ENCODE measurements at places on chromosomes 1 and 21. TPM values are rescaled to one million over a fixed set of nuclear protein-coding genes. Genes with fewer than 3 reads are reported as not detected.

CLDN8 gene
- total RNA-seq = 1.6 TPM

MAP7D1 gene
- total RNA-seq = 31.7 TPM

CRP gene
- not detected for total RNA-seq

SLC35F3 gene
- 0.32 TPM for total RNA-seq

IL24 gene
- not detected for total RNA-seq

HPDL gene
- 0.74 TPM for total RNA-seq

PACC1 gene
- total RNA-seq = 5.3 TPM

LY9 gene
- 0.11 TPM for total RNA-seq

SLC2A5 gene
- 1.3 TPM for total RNA-seq

ACP6 gene
- 10.2 TPM for total RNA-seq

IRF6 gene
- total RNA-seq = 25.0 TPM

VANGL1 gene
- total RNA-seq = 15.3 TPM

DNA sequence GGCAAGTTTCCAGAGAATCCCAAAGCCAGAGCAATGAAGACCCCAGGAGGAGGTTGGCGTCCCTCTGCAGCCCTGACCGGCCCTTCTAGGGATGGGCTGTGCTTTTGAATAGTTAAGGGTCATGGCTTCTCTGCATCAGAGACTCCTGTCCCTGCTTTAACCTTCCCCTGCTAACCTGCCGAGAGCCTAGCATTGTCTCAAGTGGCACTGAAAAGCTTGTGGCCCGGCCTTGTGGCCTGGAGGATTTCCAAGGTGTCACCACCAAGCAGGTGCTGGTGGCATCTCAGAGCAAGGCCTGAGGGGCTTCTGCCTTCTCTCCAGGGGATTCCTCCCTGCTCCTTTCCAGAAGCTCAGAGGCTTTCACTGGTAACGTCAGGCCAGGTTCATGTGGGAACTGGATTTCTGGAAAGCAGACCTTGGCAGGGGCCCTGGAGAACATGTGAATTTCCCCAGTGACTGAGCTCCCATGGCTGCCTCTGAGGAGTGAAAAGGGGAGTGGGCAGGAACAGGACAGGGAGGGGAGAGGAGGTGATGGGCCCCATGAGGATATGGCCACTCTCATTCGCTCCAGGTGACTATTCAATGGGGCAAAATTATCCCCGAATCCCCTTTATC lies 409.9 kb downstream of the PTPRU start:
- no peak for DNase-seq

- DNase-seq = no peak
Observed at GRCh38 chr1:192904438-192904895, 95.6 kb downstream of the RGS2 start.

- DNase-seq = no peak
Observed at GRCh38 chr1:227450489-227450888, 112.9 kb upstream of the ZNF678 start.

DNA sequence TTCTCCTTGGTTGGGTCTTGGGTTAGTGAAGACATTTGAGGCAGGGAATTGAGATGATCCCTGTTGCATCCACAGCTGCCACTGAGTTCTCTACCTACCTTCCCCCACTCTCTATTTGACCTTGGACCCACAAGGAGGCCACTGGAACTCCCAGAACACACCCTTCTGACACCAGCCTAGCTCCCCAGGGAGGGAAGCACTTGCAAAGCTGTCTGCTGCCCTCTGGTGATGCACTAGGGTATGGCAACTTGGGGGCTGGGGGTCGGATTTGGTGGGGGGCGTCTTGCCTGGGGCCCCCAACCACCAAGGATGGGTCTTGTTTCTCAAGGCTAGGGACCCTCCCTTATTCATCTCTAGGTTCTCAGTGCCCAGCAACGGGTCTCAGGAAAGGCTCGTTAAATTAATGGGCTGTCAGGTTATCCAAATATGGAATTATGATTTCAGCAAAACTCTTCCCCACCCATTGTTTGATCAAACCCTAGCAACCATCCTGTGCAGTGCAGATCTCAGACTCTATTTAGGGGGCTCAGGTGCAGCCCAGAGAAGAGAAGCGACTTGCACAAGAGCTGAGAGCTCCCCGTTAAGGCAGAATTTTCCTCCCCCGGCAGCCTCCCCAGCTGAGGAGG lies 177.8 kb upstream of the KLHDC7A start:
- no peak for DNase-seq

GRCh38 chr1:49333906-49334305 lies 557.2 kb upstream of the BEND5 start:
- no peak for DNase-seq

- DNase-seq = no peak
Observed at GRCh38 chr1:38962113-38962512, 20.5 kb upstream of the RHBDL2 start.

GRCh38 chr1:116768416-116769103 lies 14.3 kb downstream of the CD2 start:
- no peak for DNase-seq

DNA sequence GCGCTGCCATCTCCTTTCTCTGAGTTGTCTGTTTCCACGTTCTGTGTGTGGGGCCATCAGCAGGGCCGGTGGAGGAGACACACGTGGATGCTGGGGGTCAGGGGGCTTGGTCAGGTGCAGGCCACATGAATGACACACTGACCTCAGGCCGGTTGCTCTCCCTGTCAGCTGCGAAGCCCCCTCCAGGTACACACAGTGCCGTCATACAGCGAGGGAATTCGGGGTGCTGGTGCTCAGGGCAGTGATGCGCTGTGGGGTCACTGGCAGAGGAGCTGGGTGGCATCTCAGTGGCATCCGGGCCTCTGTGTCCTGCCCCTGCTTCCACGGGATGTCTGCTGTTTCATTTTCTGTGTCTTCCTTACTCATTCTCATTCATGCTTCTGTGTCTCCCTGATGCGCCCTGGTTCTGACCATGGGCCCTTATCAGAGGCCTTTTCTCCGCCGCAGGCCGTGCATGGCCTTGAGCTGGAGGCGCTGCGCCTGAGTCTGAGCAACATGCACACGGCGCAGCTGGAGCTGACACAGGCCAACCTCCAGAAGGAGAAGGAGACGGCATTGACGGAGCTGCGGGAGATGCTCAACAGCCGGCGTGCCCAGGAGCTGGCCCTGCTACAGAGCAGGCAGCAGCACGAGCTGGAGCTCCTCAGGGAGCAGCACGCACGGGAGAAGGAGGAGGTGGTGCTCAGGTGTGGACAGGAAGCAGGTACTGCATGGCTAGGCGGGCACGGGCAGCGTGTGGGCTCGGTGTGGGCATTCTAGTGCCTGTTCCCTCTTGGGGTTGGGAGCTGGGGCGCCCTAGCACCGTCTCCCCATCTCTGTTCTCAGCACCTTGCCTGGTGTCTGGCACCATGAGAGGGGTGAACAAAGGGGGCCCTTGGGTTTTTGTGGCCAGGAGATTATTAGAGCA lies 22.6 kb downstream of the PCNT start:
- no peak for DNase-seq

DNA sequence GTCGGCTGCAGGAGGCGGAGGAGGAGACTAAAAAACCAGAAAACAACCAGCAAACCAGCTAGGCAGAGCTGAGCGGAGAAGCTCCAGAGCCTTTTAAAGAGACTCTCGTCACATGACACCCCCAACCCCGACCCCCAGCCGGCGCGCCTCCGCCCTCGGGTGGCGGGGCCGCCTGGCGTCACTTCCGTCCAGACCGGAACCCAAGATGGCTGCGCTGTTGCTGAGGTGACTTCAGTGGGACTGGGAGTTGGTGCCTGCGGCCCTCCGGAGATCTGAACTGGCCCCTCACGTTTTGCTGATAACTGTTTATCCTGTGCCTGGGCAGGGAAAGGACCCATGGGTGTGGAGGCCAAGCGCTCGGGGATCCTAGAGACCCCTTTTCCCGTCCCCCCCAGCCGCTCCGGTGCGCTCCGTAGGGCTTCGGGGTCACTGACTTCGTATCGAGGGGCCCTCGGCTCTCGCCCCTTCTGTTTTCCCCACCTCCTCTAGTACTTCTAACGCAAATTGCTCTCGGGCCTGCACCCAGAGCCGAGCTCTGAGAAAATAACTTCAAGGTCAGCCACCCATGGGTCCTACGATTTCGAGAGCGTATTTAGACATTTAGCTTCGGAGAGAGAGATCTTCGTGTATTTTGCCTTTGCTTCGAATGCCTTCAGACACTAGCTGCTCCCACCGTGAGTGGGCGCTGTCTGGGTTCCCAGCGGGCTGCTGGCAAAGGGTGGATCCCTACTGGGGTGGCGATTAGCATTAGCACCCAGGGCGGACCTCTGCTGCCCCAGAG lies at the start of gene SDHC:
Gene SDHC (plus strand): TSS at position 181 of the 781 bp plus-strand sequence. CDS start 25 bp downstream, at position 206.
- peak; percentile 71 for DNase-seq

GRCh38 chr21:36965720-36966065 lies 776 bp downstream of the HLCS start:
- DNase-seq = no peak

- peak; percentile 35 for DNase-seq
Observed at GRCh38 chr1:160251687-160252526, 10.4 kb downstream of the DCAF8 start.

DNA sequence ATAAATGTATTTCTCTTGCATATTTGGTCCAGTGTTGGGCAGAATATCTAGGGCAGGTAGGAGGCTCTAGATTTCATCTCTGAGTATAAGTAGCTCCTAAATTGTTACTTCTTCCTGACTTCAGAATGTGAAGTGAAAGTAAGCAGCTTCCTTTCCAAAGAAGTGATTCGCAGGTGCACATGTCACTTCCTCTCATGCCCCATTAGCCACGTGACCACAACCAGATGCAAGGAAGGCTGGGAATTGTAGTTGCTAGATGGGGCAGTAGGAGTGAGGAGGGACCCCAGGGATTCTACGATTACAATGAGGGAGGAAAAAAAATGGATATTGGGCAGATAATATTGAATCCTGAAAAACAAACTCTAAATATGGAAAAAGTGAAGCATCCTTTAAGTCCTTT lies 113.2 kb upstream of the CYYR1 start:
- DNase-seq = no peak

DNA sequence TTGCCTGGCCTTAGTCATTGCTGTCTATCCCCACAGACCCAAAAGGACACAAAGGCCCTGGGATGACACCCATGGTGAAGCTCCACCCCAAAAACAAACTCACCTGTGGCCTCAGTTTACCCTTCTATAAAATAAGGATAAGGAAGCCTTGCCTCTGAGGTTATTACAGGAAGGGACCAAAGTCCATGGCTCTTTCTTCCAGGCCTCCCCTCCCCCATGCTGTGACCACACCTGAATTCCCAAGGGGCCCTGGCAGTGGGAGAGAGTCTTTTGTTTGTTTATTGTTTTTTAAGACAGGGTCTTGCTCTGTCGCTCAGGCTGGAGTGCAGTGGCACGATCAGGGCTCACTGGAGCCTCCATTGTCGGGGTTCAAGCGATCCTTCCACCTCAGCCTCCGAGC lies 10.5 kb upstream of the TNFRSF25 start:
- no peak for DNase-seq

DNA sequence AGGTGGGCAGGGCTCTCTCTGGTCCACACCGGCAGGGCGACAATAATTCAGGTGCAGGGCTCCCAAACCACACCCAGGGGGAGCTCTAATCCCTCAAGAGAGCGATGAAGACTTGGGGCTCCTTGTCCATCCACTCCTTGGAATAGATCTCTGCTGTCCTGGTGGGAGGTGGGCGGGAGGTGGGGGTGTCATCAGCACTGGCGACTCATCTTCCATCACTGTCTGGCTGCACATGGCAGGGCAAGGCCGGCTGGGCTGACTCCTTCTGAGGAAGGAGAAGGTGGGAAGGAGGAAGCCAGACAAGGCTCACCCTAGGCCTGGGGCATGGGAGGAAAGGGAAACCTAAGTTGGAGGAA lies 29.3 kb downstream of the TNNT2 start:
- no peak for DNase-seq

- no peak for DNase-seq
Observed at GRCh38 chr1:112605633-112606327, 13.2 kb downstream of the ST7L start.

- no peak for DNase-seq
Observed at GRCh38 chr1:42529724-42530181, 66.7 kb downstream of the CCDC30 start.

GRCh38 chr1:49036700-49037099 lies 260.0 kb upstream of the BEND5 start:
- DNase-seq = no peak

DNA sequence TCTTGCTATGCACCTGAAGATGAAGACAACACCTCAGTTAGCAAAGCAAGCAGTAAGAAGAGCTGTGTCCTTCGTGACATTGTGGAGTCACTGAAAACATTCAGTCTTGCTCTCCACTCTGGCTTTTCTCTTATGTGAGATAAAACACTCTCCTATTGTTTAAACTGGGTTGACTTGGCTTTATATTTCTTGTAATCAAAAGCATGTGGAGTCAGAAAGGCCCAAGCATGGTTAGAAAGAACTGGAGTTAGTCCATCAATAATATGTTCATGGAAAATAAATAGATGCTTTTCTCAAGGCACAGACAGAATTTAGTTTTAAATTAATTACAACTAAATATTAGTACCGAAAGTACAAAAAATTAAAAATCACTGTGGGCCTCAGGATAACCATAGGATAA lies 61.7 kb downstream of the UBE2U start:
- DNase-seq = no peak

GRCh38 chr1:54982739-54983138 lies 2.3 kb downstream of the TMEM61 start:
- no peak for DNase-seq

DNA sequence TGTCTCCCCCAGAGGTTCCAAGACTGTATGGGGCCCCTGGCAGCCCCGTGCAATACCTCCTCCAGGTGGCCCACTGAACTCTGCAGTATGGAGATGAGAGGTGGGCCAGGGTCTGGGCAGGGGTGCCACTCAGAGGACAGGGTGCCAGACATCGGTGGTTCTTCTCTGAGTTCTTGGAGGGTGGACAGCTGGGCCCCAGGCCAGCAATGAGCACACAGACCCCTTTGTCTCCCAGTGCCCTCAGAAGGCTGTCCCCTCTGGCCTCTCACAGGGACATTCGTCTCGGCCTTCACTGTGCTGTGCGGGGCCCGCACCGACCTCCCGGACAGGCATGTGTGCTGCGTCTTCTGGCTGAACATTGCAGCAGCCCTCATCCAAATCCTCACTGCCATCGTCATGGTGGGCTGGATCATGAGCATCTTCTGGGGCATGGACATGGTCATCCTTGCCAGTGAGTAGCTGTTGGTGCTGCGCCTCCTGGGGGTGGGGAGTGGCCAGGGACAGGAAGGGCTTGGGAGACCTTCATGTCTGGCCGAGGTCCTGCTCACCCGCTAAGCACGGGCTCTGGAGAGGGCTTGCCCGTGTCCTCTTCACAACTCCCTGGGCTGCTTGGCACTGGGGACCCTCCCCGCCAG lies 48.1 kb downstream of the STUM start:
- DNase-seq = no peak

DNA sequence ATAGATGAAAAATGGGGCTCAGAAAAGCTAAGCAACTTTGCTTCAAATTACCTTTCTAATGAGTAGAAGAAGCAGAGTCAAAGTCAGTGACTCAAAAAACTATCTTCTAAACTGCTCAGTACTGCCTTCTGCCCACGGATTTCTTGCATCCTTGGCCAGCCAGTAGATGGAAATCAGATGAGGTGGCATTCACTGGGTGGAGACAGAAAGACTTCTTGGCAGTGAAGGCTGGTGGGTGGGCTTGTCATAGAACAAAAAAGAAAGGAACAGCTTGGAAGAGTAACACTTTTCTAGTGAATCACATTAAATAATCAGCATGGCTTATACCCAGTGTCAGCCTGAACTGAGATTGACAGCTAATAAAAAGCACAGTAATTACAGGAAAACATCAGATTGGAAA lies 170.7 kb downstream of the ST6GALNAC5 start:
- no peak for DNase-seq

Data from urinary bladder (tissue), 4 donors.